ENCODE measurements at places on chromosomes 3 and 15. TPM values are rescaled to one million over a fixed set of nuclear protein-coding genes. Genes with fewer than 3 reads are reported as not detected.

The NTRK3 gene
- total RNA-seq, result 14.6 TPM

The TMEM266 gene
- total RNA-seq, result 1.1 TPM

The OXTR gene
- 1.4 TPM for total RNA-seq

The TRPM1 gene
- total RNA-seq, result 52.6 TPM

The CPN2 gene
- total RNA-seq, result not detected

The COL6A6 gene
- total RNA-seq, result 41.2 TPM

The RNU5B-1 gene
- not detected for total RNA-seq

The DYNLT2B gene
- 14.8 TPM for total RNA-seq

The MEIS2 gene
- 132 TPM for total RNA-seq

The CORO2B gene
- 43.0 TPM for total RNA-seq

The LRRC49 gene
- total RNA-seq, result 63.4 TPM

The STARD9 gene
- total RNA-seq, result 40.4 TPM

The MOBP gene
- not detected for total RNA-seq

The MEGF11 gene
- 17.7 TPM for total RNA-seq

The CFAP161 gene
- 1.2 TPM for total RNA-seq

The GRAMD2A gene
- 0.66 TPM for total RNA-seq

The GOLGA8M gene
- 1.9 TPM for total RNA-seq

The SH2D7 gene
- not detected for total RNA-seq

The CILP gene
- total RNA-seq, result 9.2 TPM

The ABCF3 gene
- 60.0 TPM for total RNA-seq

The DUOX2 gene
- 0.11 TPM for total RNA-seq

The RTP1 gene
- not detected for total RNA-seq

The SERPINI2 gene
- not detected for total RNA-seq

The CPLX3 gene
- total RNA-seq, result 42.8 TPM
